ENCODE measurements at places on chromosomes 12 and 14. TPM values are rescaled to one million over a fixed set of nuclear protein-coding genes. Genes with fewer than 3 reads are reported as not detected.

GRCh38 chr12:91173124-91173523 lies 9.5 kb downstream of the DCN start:
- DNase-seq, result no peak

DNA sequence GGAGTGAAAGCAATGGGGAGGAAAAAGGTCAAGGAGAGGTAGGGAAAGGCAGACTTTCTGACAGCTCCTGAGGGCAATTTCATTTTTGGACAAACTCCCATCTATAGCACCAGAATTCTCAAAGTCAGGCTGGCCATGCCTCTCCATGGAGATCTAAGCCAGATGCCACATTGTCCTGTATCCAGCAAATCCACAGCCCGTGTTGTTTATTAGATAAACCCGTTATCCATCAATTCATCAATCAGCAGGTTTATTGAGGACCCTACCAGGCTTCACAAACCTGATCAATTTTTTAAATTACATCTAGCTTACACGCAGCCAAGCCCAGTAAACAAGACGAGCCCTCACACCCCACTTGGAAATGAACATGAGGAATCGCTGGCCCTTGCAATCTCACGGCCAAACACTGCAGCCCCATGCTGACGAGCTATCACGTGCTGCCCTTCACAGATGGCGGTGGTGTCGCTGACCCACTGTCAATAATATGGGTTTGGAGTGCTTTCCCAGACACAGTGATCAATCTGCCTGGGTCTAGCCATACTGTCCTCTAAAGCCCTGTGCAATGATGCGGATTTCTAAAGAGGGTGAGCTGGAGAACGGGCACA lies 332.9 kb downstream of the DPF3 start:
- no peak for DNase-seq

DNA sequence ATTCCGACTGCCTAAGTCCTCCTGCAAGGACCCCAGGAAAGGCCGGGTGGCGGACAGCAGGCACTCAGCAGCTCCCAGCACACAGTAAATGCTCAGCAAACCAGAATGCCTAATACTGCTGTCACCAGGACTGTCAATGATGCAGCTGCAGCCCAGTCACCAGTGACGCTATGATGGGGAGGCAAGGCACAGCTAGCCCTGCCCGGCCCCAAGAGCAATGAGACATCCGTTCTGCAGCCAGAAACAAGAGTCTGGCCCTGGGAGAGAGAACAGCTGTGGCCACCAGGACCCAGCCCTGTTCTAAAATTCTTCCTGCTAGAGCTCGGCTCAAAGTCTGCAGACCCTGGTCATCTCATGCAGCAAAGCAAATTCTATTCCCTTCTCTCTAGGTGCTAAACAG lies 69.8 kb downstream of the NCOR2 start:
- no peak for DNase-seq

- DNase-seq, result no peak
These were observed 3.8 kb downstream of the ARHGEF25 start for GRCh38 chr12:57614948-57615500.

DNA sequence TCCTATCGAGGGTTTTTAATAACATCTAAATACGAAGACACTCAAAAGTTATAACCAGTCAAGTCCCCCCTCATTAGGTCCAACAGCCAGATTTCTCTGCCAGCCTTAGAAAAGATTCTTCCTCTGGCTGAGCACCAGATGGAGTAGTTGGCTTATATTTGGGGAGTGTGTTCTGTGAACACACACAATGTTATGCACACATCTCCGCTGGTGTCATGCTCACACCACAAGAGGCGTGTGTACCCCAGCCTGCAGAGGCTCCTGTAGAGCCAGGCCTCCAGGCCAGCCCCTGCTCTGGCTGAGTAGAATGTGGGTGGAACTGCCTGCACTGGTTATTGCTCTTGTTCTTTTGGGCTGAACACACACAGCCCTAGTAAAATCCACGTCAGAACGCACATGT lies 64.0 kb downstream of the PIWIL1 start:
- DNase-seq, result no peak

DNA sequence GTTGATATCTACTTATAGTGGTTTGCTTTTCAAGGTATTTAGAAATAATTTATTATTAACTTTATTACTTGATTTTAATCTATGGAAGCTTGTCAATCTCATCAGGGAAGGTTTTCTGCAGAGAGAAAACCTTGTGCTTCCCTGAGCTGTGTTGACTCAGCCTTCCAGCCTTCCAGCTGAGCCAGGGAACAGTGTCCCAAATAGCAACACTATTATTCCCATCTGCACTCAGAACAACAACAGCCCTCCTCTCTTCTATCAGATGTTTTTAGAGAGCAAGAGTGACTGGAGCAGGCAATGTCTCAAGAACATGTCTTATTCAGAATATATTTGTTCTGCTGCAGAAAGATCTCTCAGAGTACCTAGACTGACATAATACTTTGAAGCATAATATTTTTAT lies 389.9 kb upstream of the GARIN6 start:
- no peak for DNase-seq

- no peak for DNase-seq
These were observed 69.2 kb upstream of the PSMA6 start for GRCh38 chr14:35222872-35223466.

GRCh38 chr14:79567306-79567705 lies 644.0 kb downstream of the DIO2 start:
- no peak for DNase-seq

GRCh38 chr12:128727461-128727860 lies 96.3 kb downstream of the SLC15A4 start:
- no peak for DNase-seq

GRCh38 chr14:96221841-96222240 lies 17.2 kb downstream of the BDKRB2 start:
- DNase-seq, result no peak

DNA sequence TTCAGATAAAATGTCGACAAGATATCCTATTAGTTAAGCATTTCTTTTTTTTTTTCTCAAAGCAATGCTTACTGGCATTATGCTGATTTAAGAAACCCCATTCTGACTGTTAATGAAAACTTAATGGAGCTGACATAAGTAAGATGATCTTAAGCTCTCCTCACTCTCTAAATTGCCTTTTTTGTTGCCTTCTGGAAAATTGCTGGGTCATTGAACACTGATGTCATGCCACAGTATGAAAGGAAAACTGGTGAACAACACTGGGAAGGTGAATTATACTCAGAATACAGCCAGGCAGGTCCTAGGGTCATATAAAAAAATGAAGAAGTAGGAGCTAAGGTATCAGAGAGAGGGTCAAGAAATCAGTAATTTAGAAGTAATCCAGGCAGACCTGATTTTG lies 179.9 kb downstream of the BTG1 start:
- DNase-seq, result no peak

DNA sequence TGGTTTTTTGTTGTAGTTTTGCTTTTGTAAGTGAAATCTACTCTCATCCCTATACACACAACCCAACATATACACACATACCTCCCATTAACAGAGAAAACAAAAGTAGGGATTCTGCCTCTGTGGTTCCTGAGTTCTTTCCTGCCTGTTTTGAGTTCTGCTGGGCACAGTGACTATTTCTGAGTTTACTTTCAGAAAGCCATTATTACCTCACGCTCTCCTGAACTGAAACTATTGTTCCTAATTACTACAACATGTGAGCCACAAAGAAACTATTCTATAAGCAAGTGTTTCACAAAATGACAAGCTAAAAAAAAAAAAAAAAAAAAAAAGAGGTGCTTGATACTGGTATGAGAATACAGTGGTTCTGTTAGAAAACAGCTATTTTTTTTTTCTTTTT lies 110.9 kb downstream of the ALG10B start:
- DNase-seq, result no peak

DNA sequence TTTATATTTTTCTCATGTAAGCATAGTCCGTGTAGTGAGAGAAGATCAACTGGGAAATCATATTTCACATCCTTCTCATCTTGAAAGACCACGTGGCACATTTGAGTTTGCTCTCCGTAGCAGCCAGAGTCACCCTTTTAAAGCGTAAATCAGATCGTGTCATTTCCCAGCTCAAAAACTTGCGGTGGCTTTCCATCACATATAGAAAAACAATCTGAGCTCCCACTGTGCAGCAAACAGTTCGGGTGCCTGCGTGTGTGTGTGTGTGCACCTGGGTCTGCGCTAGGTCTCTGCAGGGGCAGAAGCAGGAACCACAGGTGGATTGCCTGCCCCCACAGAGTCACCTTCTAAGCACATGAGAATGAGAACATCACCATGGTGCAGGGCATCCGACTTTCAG lies 338.2 kb downstream of the TRHDE start:
- DNase-seq, result no peak

DNA sequence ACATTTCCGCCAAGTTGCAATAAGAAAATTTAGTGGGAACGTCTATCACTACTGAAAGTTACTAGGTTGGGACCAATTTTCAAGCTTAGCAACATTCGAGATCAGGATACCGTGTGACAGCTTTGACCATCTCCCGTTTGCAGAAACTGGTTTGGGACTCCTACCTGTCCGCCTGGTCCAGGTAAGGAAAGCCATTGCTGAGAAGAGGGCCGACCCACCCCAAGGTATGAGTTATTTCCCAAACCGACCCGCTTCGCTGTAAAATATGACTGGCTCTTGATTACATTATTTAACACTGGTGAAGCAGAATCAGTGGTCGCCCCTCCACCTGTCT lies 271 bp downstream of the DNAI7 start:
- no peak for DNase-seq

GRCh38 chr12:104520242-104520900 lies 63.6 kb downstream of the CHST11 start:
- DNase-seq, result peak; percentile 53

Gene CAPZA3
- not detected for total RNA-seq

Data from activated B cell treated with CpG ODN at 0.5 μM for 24 hours (primary cell).